ENCODE measurements at places on chromosomes 5 and 9.

DNA sequence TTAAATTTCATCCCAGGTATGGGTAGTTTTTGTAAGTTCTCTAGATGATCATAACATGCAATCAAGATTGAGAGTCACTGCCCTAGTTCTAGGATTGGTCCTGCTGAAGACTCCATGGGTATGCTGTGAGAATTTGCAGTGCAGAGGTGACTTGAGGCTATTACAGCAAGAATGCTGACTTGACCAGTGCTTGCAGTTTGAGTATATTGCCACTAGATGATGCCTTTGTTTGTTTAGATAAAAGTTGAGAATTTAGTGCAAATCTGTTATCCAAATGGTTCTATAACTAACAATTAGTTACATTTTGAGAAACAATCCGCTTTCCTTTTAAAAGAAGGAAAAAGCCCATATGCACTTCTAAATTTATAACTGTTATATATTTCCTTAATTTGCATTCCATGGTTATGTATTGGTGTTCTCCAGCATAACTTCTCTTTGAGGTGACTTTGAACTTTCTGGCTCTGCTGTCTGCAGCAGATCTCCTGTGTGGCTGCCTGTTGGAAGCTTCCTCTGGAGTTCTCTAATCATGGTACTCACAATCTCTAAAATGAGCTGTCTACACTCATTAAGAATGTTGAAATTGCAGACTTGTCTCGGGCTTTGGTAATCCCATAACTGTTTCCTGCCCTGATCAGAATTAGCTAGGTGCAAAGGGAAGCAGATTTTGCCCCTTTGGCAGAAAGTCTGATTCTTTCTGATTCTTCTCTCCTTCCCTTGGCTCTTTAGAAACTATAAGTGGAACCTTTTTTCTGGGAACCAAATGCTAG lies 24.9 kb downstream of the MELK start:
- no peak for DNase-seq

GRCh38 chr9:109329638-109330258 lies 8.9 kb upstream of the EPB41L4B start:
- peak; percentile 41 for DNase-seq

- no peak for DNase-seq
Observed at GRCh38 chr5:102600964-102601363, 102.2 kb upstream of the SLCO6A1 start.

GRCh38 chr9:8877753-8878494 lies 1078.3 kb upstream of the DMAC1 start:
- no peak for DNase-seq

DNA sequence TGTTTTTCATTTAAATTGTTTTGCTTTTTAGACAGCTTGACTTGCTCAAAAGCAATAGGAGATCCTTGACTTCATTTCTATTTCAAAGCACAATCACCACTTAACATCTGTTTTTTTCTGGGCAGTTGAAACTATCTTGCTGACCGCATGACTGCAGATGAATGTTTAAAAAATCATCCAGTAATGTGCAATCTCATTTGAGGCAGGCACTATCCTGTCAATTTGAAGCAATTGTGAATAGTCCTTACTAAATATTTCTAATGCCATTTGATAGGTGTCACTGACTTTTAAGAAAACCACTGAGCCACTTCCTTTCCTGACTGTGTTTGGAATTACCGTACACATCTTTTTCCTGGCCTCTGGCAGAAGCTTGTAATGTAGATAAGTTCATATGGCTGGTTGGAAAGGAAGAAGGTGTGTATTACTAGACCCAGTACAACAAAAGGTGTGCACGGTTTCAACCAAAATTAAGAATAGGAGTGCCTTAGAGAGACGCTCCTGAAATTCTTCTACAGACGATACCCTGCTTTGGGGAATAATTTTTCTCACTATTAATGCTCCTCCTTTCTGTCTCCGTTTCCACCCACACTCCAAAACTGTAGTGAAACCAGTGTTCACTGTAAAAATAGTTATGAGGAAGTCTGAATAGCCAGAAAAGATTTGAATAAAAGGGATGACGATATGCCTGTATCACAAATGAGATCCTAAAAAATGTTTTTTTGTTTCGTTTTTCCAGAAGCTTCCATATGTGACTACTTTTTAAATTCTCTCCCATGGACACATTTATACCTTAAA lies 136.7 kb upstream of the MOCS2 start:
- DNase-seq = no peak

- DNase-seq = no peak
Observed at GRCh38 chr5:37940931-37941623, 101.2 kb upstream of the GDNF start.

DNA sequence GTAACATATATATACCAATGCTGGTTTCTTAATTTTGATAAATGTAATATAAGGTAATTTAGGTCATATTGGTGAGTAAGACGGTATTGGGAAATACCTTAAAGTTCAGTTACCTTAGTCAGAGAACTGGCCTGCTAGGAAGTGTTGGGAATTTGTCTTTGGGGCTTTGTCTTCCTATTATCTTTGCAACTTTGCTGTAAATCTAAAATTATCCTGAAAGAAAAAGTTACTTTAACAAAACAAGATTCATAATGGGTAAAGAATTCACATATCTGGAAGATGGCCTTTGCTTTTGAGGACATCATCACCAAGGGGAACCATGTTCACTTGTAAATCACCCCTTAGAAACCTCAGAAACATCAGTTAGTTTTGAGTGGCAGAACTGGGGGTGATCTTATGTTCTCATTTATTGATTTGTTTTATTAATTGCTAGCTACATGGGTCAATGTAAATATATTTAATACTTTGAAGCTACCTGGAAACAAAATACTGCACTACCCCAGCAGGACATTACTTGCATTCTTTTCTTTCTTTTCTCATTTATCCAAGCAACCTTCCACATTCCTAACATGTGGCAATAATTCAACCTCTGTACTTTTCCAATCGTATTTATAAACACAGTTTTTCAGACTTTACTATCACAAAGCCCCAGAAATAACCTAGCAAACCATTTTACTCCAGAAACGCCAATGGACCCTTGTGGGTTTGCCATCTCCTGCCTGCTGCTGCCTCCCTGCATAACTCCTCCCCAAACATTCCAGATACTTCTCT lies 41.4 kb downstream of the GLIS3 start:
- no peak for DNase-seq

GRCh38 chr5:39503155-39503554 lies 78.4 kb upstream of the DAB2 start:
- DNase-seq = no peak

GRCh38 chr9:133235549-133236222 lies 26.6 kb upstream of the OBP2B start:
- DNase-seq = no peak

- DNase-seq = no peak
Observed at GRCh38 chr5:96203761-96204160, 229.3 kb downstream of the PCSK1 start.

DNA sequence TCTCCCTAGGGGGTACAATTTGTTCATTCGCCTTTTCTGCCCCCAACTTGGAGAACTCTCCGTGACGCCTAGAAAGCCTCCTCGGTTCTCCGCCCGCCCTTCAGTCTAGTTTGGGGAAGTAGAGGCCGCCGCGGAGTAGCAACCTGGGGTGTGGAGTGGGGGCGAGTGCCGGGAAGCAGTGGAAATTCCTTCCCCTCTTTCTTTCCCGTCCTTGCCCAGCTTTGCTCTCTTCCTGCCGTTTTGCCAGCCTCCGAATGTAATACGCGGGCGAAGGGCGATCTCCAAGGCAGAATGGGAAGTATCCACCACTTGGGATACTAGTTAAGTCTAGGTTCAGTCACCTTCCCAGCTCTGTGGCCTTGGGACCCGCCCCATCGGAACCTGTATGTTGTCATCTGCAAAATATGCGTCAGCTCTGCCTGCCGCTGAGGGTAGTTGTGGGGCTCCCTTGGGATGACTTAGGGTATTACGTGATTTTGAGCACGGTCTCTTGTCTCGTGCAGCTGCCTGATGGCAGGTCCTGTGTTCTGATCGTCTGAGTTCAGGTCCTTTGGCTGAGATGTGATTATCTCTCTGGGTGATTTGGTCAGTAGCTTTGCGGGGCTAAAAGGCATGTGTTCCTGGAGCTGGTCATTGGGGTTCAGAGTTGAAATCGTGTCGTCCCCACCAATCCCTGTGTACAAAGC lies 724 bp downstream of the PAM start:
- DNase-seq = peak; percentile 55

DNA sequence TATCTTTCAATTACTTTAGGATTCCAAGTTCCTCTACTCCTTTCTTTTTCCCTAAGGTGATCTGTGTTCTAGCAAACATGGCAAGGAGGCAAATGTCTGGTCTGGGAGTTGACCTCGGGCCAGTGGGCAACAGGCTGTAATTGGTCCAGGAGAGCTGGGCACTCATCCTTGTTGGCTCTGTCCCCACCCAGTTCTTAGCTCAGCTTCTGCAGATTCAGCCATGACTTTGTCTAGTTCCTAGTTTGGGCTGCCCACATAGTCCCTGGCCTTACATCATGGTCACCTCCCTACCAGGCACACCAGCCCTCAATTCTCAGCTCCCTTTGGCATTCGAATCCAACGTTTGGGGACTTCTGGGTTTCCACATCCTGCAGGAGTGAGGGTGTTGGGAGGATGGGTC lies 92.1 kb upstream of the DAP start:
- no peak for DNase-seq

DNA sequence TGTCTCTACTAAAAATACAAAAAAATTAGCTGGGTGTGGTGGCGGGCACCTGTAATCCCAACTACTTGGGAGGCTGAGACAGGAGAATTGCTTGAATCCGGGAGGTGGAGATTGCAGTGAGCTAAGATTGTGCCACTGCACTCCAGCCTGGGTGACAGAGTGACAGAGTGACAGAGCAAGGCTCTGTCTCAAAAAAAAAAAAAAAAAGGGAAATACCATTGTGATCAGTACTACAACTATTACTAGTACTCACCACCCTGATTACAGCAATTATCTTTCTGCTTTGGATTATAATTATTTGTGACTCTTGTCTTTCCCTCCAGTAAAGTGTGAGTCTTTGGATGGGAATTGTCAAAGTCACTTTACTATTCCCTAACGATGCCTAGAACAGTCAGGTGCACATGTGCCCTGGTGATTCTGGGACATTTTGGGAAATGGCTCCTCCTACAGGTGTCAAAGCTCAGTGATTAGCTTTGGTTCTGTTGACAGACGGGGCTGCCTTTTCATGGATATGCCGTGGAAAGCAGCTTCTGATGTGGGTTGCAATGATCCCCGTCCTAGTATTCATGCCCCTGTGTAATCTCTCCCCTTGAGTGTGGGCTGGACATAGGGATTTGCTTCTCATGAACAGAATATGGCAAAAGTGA lies 31.8 kb upstream of the FRRS1L start:
- DNase-seq = no peak

DNA sequence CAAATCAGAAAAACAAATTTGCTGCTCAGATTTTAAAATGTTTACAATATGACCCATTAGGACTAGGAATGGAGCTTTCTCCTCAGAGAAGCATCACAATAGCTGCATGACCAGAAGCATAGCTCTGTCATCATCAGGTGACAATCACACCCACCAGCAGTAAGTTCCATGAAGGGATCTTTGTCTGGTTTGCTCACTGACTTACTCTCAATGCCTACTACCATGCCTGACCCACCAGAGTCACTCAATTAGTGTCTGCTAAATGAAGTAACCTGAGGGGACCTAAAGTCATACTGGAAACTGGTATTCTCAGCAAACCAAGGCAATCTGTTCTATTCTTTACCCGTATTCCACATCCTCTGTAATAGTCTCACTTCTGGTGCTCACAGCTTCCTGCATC lies 7.7 kb downstream of the ERMP1 start:
- no peak for DNase-seq

GRCh38 chr5:58412932-58413331 lies 47.0 kb downstream of the PLK2 start:
- no peak for DNase-seq

- no peak for DNase-seq
Observed at GRCh38 chr9:128056887-128057723, 10.0 kb downstream of the NAIF1 start.

DNA sequence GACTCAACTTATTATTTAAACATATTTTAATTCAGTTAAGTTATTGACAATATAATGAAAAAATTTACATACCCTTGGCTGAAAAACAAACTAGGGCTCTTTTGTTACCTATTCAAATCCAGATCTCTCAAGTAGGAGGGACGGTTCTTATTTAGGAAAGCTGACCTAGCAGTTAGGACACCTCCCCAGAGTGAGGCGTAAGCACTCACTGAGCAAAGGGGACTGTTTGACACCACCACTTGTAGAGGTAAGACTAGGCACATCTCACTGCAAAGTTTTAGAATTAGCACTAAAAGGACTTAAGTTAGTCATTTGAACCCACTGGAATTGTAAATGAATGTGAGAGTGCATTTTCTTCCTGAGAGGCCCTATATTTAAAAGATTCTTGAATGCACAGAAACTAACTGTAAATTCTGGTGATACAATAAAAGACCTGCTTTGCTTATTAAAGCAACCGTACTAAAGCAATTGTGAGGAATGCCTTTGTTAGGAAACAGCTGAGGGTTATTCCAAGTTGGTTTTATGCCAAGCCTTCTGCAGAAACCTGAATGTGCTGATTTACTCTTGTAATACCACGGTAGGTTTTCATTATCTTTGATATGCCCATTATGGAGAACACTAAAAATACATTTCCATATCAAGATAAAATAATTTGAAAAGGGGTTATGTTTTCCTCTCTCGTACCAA lies 16.2 kb downstream of the HACD4 start:
- no peak for DNase-seq

- DNase-seq = no peak
Observed at GRCh38 chr9:68446836-68447235, 90.4 kb downstream of the PGM5 start.

- DNase-seq = no peak
Observed at GRCh38 chr5:39854771-39855410, 430.1 kb upstream of the DAB2 start.

GRCh38 chr9:17414986-17415385 lies 163.9 kb upstream of the SH3GL2 start:
- DNase-seq = no peak

DNA sequence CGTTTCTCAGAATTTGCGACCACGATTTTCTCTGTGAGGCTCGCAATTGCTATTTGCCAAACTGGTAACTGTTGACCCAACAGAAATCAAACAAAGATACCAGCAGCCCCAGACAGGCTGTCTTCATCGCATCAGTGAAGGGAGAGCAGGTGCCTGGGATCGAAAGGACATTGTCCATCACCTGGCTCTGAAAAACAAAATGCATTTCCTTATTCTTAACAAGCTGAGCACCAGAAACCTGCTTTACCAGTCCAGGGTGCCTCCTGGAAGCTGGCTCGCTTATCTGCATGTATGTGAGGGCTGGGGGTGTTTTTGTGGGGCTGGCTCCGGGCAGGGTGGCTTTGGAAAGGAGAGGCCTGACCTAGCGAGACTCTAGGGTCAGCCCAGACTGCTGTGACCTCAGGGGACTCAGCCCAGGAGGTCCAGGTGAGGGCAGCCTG lies 24.7 kb downstream of the WWC1 start:
- DNase-seq = no peak

DNA sequence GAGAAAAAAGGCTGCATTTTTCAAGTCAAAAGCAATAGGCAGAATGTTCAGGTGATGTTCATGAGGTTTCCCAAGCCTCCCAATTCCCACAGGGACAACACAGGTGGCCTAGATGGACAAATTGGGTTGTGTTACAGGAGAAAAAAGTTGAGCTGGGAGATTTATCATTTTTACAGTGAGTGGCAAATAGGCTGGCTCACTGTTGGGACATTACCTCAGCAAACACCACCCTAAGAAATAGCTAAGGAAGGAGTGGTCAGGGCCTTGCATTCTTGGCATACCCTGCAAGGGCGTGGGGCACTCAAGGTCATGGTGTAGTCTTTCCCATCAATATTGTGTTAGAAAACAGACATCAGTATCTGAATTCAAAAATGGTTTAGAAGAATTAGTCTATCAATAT lies 23.3 kb upstream of the CPLANE1 start:
- no peak for DNase-seq

Data from glutamatergic neuron (in vitro differentiated cells).